ENCODE measurements at places on chromosomes 7 and 10. TPM values are rescaled to one million over a fixed set of nuclear protein-coding genes. Genes with fewer than 3 reads are reported as not detected.

The CTTNBP2 gene
- total RNA-seq = 12.9 TPM

The AKR1B1 gene
- total RNA-seq = 122 TPM

- DNase-seq = no peak
These were observed 1.1 kb downstream of the ZNF777 start for GRCh38 chr7:149459540-149460452.

The ERVW-1 gene
- total RNA-seq = not detected

- no peak for DNase-seq
These were observed 305.3 kb upstream of the MKI67 start for GRCh38 chr10:128431506-128431905.

GRCh38 chr10:91434041-91434440 lies 23.9 kb downstream of the HECTD2 start:
- no peak for DNase-seq

DNA sequence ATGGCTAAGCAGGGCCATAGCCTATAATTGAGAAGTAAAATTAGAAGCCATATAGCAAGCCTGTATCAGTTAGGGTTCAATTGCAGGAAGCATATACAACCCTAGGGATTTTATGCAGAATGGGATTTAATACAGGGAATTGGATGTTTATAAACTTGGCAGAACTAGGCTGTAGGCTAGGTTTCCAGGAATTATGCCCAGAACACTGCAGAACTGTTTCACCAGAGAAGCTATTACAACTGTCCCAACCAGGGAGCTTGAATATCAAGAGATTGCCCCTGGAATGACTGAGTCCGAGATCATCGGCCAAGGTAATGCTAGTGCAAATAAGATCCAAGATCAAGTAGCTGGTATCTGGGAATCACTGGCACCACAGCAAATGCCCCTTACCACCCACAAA lies 64.0 kb downstream of the PRR15 start:
- DNase-seq = no peak

The CYP3A7 gene
- not detected for total RNA-seq

DNA sequence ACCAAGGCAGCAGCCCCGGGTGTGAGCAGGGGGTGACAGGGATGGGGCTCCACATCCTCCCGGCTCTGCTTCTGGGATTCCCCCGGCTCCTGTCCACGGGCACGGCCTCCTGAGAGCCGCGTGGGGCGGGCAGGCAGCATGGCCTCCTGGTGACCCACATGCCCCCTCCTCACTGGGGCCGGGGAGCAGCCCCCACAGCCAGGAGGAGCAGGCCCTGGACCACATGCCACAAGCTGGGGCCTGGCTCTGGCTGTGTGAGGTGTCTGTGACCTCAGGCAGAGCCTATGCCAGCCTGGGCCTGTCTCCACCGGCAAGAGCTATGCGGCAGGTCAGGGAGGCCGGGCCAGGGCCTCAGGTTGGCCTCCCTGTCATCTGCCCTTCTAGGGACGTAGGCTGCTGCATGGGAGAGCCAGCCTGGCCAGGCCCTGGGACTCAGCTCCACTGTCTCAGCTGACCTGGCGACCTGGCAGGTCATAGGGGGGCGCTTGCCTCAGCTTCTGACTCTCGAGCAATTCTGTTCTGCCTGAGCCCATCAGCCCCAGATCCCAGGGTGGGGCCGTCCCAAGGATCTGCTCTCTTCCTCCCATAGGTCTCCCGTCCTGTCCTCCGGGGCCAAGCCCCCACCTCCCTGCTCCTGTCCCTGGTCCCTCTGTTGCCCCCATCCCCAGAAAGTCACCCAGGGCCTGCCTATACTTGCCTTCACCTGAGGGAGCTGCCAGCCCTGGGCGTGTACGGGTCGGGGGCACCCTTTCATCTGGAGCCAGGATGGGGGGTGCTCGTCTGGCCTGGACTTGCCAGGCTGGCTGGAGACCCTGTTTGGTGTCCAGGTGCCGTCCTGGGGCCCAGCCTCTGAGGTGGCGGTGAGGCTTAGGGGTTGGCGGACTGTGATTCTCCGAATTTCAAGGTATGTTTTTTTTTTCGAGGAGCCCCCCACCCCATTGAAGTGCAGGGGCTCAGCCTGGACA lies 3.9 kb upstream of the TMEM184A start:
- DNase-seq = no peak

DNA sequence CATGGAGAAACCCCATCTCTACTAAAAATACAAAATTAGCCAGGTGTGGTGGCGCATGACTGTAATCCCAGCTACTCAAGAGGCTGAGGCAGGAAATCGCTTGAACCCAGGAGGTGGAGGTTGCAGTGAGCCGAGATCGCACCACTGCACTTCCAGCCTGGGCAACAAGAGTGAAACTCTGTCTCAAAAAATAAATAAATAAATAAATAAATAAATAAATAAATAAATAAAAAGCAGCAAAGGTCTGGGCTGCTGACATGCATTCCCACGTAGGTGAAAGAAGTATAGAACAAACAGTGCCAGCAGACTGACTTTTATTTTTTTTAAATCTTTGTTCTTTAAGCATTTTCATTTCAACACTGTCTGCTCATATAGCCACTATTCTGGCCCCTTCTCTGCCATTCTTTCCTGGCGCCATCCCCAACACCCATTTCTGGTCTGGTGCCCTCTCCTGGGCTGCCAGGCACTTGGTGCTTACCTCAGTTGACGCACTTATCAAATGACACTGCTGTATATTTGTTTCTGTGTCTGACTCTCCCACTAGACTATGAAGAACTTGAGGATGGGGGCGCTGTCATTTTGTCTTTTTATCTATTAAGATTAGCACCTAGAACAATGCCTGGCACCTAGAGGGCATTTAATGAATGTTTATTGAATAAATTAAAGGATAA lies 15.6 kb downstream of the FAM107B start:
- no peak for DNase-seq

GRCh38 chr10:13942035-13942434 lies 355.3 kb downstream of the PRPF18 start:
- no peak for DNase-seq

The MYO1G gene
- 0.84 TPM for total RNA-seq

- DNase-seq = peak; percentile 83
These were observed 5.0 kb downstream of the EPHB6 start for GRCh38 chr7:142859829-142860228.

- DNase-seq = no peak
These were observed 31.7 kb downstream of the DYNC1I1 start for GRCh38 chr7:95804052-95804451.

The NET1 gene
- total RNA-seq = 133 TPM

DNA sequence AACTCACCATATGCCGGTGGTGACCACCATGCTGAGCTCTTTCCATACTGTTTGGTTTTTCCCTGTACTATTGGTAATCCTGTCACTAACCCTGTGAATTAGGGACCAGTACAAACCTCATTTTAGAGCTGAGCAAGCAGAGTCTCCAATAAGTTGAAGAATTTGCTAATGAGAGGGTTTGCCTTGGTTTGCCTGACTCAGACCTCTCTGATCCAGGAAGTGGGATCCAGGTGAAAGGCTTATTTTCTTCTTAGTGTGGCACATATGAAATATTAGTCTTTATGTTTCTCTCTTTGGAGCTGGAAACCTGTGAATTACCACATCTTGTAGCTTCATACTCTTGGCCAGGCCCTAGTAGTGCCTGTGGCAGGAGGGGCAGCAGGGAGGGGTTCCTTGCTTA lies 114.1 kb upstream of the IGFBP3 start:
- no peak for DNase-seq

DNA sequence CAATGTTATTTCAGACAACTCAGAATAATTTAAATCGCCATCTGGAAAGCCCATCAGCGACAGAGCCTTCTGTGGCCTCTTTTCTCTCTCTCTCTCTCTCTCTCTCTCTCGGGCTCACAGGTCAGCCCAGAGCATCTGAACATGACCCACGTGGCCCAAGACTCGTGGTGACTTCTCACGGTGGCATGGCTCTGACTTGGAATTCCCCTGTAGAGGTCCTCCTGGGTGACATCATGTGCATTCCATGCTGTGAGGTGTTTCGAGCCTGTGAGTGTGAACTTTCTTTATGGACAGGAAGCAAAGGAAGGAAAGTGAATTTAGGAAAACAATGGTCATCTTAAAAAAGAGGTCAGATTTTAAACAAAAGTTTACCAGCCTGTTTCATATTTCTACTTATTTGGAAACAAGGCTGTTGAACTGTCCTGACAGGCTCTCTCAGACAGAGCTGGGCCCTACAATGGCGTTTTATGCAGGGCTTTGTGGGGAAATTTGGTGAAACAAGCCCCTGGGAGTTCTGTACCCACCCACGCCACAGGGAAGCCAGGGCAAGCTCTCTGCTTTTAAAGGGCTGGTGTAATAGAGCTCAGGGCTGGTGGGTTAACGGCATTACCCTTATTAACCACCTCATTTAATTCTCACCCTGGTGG lies 359.7 kb upstream of the ZNF32 start:
- no peak for DNase-seq

- DNase-seq = no peak
These were observed 341.5 kb downstream of the PHTF2 start for GRCh38 chr7:78140109-78140508.

- no peak for DNase-seq
These were observed 35.5 kb downstream of the VOPP1 start for GRCh38 chr7:55536619-55537457.

The UPK3B gene
- 2.5 TPM for total RNA-seq
